ENCODE measurements at places on chromosomes 7 and 10.

DNA sequence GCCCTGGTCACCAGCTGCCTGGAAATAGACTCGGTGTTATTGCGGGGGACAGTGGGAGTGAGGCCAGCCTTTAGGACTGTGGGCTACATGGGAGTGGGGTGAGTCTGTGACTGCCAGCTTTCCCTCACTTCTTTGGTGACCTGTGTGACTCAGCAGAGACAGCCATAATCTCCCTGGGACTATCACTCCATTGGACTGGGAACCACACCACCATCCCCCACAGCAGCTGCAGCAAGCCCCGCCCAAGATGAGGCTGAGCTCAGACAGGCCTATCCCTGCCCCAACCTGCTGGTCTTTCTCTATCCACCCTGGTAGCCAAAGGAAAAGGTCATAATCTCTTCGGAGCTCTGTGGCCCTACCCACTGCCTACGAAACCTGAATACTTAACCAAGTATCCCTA, 263.2 kb downstream of the FZD1 start:
- no peak for DNase-seq

- DNase-seq: no peak
Measured at GRCh38 chr7:129136887-129137642, 7.4 kb upstream of the TSPAN33 start.

DNA sequence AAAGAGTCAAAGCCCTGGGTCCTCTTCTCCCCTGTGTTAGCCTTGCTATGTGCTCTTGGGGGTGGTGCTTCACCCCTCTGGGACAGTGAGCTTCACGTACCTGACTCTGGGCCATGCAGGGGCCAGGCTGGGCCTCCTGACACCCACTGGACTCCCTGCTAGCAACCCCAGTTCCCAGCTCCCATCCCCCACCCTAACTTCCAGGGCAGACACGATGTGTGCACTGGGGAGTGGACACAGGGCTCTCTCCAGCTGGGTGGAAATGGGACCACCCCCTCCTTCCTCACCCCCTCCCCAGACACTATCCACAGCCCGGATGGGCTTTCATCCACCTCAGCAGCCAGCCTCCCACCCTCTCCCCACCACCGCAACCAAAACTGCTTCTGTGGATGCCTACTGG, 113.0 kb upstream of the ZNF479 start:
- DNase-seq: no peak

DNA sequence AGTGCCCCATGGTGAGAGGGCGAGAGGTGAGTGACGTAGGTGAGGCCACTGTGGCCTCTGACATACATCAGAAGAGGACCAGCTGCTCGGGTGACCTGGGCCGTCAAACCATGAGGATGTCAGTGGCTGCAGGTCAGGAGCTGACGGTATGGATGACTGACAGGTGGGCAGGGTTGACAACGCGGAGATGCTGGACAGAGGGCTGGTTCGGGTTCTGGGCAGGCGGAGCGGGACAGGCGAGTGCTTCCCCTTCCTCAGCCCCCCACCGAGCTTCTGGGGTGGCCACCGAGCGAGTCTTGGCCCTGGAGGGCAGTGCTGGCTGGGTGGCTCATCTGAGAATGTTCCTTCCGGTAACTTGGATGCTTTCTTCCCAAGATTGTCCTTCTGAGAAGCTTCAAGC, 91.8 kb downstream of the ACTR3B start:
- DNase-seq: no peak

DNA sequence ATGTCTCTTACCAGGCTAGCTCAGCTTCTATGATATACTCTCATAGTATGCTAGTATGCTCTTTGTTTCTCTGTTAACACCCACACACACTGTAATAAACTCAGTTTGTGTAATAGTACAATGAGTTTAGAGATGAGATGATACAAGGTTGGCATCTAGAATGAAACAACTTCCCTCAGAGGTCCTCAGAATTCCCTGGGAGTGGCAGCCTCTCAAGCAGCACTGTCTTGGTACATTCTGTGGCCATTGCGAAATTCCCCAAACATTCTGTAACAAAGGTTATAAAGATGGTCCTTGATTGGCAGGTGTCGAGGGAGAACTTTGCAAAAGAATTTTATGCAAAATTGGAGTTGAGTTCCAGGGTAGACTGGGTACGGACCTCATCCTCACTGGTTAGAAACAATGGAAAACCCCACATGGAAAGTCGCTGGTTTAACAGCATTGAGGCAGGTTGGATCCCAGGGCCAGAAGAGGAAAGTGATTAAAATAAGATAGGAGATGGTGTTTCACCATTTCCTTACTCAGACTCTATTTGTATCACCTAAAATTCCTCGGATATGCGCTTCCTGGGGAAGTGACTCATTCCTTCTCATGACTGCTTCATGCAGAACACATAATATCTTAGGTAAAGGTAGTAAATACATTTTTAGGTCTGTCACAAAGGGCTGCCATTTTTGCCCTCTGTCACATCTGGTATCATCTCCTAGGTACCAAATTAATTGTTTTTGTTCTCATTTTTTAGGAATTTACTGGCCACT, 657.8 kb downstream of the SORCS1 start:
- DNase-seq: no peak

DNA sequence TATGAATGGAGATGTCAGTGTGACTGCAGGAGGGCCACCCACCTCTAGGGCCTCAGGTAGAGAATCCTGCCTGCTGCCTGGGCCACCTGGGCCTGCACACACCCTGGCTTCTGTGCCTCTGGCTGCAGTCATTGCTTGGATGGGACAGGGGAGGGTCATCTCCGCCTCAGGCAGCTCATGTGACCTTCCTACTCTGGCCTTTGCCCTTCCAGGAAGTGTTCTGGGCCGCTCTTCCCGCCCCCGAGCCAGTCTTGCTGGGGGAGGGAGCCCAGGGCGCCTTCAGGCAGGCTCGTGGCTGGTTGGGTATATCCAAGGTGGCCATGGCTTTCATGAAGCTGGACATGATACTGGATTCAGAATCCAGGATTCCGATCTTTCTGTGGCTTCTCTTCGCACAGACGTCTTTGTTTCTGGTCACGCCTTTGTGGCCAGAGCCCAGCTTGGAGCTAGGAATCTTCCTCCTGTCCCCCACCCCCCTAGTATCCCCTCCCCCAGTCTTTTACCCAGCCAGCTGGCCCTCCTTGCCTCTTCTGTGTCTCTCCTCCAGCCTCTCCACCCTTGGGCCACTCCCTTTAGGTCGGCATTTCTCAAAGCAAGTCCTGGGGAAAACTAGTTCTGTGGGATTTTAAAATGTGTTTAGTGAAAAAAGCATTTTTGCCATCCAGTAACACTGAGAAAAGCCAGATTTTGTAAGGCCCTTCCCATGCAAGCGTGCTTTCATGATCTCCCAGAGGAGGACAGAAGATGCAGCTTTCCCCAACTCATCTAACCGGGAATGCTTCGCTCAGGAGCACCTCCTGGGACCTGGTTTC, 119.6 kb downstream of the ZMIZ1 start:
- DNase-seq: no peak

- DNase-seq: no peak
Measured at GRCh38 chr7:92765725-92766124, 70.6 kb downstream of the CDK6 start.

DNA sequence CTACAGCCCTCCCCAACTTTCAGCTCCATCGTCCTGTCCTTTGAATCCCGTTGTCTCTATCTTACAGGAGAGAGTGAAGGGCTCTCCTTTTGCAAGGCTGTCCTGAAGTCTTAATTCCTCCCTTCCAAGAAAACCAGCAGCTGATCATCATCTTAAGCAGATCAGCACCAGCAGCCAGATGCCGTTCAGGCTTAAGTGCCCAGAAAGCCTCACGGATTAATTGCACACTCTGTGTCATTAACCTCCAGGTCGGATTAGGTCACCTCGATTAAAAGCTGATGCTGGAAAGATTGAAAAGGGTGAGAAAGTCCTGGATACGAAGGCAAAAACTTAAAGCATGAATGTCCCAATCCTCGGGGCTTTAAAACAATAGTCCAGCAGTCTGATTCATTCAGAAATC, 24.8 kb upstream of the ADARB2 start:
- DNase-seq: no peak

DNA sequence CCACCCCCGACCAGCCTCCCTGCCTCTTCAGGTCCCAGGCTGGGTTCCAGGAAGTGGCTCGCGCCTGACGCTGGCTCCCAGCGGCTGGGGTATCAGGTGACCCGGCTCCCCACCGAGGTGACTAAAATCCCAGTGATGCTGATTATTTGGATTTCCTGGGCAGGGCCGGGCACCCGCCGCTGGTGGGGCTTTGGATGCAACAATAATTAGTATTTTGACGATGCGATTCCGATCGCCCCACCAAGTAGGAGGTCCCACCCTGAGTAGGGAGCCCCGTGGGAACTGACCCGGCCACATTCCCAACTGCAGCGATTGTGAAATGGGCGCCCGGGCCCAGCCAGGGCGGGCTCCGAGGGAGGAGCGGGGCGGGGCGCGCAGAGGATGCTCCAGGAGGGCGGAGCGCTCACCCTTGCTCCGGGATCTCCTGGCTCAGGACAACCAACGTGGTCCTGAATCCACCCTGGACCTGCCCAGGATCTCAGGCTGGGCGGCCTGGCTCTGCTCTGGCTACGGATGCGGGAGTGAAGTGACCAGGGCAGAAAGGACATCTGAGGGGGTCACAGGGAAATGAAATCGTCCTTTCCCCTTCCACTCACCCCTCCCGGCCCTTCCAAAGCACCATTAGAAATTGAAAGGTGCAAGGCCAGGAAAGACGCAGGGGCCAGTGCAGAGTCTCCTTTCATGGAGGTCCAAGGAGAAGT, 32.6 kb downstream of the DUSP5 start:
- no peak for DNase-seq

GRCh38 chr7:128366300-128366699, 4.8 kb upstream of the PRRT4 start:
- no peak for DNase-seq

- DNase-seq: no peak
Measured at GRCh38 chr10:72243822-72244437, 27.9 kb upstream of the ASCC1 start.

- DNase-seq: no peak
Measured at GRCh38 chr10:99779335-99779734, 3.1 kb upstream of the ABCC2 start.

DNA sequence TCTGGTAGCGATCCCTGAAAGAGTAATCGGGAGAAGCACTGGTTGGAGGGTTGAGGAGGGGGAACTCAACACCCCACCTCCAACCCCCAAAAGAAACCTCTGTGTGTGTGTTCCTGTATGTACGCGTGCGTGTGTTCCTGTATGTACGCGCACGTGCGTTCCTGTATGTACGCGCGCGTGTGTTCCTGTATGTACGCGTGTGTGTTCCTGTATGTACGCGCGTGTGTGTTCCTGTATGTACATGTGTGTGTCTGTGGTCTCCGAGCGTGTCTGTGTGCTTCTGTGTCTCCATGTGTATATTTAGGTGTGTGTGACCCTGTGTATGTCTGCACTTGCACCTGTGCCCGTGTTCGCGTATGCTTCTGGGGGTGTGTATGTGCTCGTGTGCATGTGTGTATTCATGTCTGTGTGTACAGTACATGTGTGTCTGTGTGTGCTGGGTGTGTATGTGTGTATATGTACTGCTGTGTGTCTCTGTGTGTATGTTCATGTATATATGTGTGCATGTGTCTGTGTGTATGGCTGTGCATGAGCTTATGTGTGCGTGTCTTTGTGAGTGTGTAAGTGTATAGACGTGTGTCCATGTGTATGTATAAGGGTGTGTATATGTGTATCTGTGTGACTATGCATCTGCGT, 42.9 kb upstream of the KLF6 start:
- DNase-seq: no peak

DNA sequence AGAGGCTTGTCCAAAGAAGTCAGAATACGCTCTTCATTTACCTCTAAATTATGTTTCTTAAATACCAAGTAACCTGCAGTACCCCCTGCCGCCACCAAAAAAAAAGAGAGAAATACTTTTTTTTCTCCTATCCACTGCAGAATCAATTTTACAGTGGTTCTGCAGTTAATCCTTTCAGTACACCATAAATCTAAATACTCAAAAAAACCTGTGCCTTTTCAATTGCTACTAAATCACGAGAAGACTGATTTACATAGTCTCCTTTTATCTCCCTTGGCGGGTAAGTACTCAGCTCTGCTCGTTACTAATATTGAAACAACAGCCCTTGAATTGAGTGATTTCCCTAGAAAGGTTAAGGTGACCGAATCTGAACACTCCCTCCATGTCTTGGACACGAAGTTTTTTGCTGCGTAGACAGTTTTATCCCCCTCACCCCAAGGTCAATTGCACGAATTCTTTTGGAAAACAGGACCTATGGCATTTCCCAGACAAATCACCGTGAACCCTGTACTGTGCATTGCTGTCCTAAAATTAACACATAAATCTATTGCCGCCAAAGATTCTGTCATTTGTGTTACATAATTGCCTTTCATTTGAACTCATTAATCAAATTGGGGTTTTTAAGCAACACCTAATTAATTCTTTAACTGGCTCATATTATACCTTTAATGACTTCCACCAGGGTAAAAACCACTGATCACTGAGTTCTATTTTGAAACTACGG, 512 bp upstream of the VIM start:
- no peak for DNase-seq

GRCh38 chr10:96556003-96556402, 30.8 kb downstream of the TM9SF3 start:
- DNase-seq: no peak

- no peak for DNase-seq
Measured at GRCh38 chr7:131224996-131225395, 102.7 kb upstream of the MKLN1 start.

DNA sequence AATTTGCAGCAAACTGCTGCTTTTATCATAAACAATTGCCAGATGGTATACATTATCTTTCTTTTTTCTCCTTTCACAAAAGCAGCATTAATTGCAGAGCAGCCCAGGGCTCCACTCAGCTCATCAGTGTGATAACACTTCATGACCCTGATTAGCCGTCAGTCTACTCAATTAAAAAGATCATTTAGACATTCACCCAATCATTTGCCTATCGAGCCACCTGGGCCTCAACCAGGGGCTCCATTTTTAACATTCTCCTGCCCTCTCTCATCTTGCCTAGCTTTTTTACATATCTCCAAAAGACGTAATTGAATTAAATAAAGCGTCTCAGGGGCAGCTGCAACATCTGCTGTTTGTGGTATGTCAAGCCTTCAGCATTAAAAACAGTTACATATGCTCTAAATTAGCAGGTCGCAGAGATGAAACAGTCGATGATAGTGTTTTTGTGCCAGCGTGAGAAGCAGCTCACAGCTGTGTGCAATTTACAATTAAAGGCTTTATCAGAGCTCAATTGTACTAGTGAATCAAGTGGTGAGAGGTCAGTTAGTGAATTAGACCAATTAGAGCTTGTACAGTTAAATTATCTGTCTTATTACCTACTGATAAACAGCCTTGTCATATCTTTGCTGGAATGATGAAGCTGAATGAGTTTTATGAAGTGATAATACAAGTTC, 522.5 kb downstream of the ETV1 start:
- DNase-seq: no peak

- DNase-seq: no peak
Measured at GRCh38 chr10:68222391-68222790, 9.5 kb downstream of the ATOH7 start.

GRCh38 chr7:118372530-118372929, 148.0 kb downstream of the ANKRD7 start:
- DNase-seq: no peak

- DNase-seq: no peak
Measured at GRCh38 chr7:107103369-107103768, 58.9 kb downstream of the PRKAR2B start.

Data from stimulated activated CD4-positive, alpha-beta T cell treated with anti-CD3 and anti-CD28 coated beads, Interleukin-1b, Interleukin-23, amount 100 ng/mL, for 1 hour (primary cell).